IMR-90 (cell line): ENCODE measurements at places on chromosomes 1 and 21. TPM values are rescaled to one million over a fixed set of nuclear protein-coding genes. Genes with fewer than 3 reads are reported as not detected.

The SERPINC1 gene
- polyA plus RNA-seq = not detected in 2 replicates

The CCDC190 gene
- polyA plus RNA-seq = 0.10 and 0.37 TPM in 2 replicates

The RUNX3 gene
- polyA plus RNA-seq = 0.07 TPM in 2 replicates

The LRRC8B gene
- 0.44 and 0.74 TPM in 2 replicates for polyA plus RNA-seq

GRCh38 chr1:207755846-207756693 lies 4.2 kb downstream of the CD46 start:
- no peak for DNase-seq

DNA sequence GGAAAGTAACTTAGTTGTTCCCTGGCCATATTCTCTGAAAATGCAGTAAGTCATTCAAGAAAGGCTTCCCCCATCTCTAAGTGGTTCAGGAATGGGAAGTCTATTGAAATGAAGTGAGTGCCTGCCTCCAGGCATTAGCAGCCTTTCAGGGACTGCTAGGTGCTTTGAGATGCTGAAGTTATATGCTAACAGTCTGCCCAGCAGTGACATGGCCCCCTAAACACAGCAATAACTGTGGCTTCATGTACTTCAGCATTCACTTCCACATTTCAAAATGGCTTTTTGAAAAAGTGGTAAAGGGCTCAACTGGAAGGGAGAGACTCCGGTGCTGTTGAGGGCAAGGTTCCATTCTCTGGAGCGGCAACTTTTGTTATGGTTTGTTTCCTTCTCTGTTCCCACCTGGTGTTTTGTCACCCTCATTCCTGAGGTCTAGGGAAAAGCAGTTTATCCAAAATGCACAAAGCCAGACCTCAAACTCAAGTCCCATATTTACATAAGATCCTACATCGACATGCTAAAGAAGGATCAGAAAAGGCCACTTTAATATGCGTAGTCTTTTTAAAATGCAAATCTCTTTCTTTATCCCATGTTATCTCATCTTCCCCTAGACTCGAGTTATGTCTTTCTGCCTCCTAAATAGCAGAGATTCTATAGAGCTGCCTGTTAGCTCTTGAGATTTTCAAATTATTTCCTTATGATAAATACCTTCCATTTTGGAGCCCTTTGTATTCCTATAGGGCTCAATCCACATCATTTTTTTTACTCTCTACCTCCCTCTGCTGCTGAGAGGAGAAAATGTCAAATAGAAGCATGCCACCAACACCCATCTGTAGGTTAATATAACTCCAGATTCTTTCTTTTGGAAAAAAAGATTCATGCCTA lies 34.2 kb upstream of the LRRC8C start:
- DNase-seq = peak; percentile 39

- peak; percentile 10 for DNase-seq
Observed at GRCh38 chr1:3564921-3565831, 46.1 kb downstream of the MEGF6 start.

- DNase-seq = no peak
Observed at GRCh38 chr21:38080888-38081287, 164.6 kb upstream of the KCNJ6 start.

- DNase-seq = no peak
Observed at GRCh38 chr1:207223162-207223561, 98.3 kb upstream of the CD55 start.

DNA sequence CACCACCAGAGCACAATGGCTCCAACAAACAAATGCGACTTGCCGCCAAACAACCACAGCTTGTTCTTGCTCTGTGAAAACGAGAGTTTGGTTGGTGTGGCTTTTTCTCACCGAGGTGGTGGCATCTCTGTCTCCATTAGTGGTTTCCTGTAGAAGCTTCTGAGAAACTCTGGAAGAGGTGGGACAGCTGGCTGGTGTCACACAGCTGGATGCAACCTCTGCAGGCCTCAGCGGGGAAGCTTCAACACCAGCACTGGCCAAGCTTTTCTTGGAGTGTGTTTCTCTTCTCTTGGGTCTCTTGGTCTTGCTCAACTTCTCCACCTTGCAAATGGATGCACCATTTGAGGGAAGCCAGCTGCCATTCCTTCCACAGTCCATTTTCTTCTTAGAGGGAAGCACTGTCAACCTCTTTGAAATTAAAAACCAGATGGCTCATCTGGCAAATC lies 124.8 kb downstream of the KCNN3 start:
- no peak for DNase-seq

- DNase-seq = peak; percentile 55
Observed at GRCh38 chr1:91913018-91913417, 27.1 kb upstream of the TGFBR3 start.

GRCh38 chr1:232629250-232630046 lies 485 bp downstream of the SIPA1L2 start:
- no peak for DNase-seq

DNA sequence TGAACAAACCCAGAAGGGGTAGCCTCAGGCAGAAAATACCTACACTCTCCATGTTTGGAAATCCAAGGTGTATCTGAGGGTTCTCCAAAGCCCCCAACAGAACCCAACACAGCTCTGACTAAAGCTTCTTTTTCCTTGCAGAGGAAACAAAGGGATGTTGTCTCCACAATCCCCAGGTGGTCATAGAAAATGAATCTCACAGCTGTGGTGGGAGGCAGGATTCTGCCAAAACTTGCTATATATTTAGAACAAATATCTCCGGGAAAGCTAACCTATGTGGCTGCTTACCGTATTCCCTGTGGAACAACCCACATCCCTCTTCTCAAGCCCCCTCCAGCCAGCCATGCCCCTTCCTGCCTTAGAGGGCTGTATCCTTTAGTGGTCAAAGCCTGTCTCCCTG lies 406.1 kb downstream of the PRDM2 start:
- no peak for DNase-seq

- DNase-seq = no peak
Observed at GRCh38 chr1:28171246-28171645, 5.2 kb downstream of the PTAFR start.

- no peak for DNase-seq
Observed at GRCh38 chr1:69693921-69694675, 126.4 kb downstream of the LRRC7 start.

GRCh38 chr1:203914292-203914691 lies 52.9 kb downstream of the SNRPE start:
- peak; percentile 39 for DNase-seq
